Natural killer cell (primary cell): ENCODE measurements at places on chromosomes 12 and 14.

DNA sequence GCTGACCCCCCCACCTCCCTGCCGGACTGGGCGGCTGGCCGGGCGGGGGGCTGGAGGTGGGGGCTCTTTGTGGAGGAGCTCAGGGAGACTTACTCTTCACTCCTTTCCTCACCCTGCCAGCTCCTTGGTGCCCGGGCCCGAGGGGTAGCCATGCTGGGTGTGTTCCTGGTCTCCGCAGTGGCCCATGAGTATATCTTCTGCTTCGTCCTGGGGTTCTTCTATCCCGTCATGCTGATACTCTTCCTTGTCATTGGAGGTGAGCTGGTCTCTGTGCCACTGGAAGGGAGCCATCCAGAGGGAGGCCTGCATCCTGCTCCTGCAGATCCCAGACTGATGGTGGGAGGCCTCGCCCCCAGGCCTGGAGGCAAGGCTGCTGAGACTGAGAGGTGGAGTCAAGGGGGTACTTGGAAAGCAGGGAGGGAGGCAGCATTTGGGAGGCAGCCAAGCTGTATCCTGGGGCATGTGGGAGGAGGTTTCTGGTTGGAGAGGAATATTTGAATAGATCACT, 19.7 kb downstream of the SOAT2 start:
- H3K27ac ChIP-seq = no peak overlapping the region
- no peaks in the 10 kb centered on the region for H3K27me3 ChIP-seq
- DNase-seq = no peak
- H3K4me1 ChIP-seq = no peaks in the 10 kb centered on the region
- no peak overlapping the region for H3K4me3 ChIP-seq

DNA sequence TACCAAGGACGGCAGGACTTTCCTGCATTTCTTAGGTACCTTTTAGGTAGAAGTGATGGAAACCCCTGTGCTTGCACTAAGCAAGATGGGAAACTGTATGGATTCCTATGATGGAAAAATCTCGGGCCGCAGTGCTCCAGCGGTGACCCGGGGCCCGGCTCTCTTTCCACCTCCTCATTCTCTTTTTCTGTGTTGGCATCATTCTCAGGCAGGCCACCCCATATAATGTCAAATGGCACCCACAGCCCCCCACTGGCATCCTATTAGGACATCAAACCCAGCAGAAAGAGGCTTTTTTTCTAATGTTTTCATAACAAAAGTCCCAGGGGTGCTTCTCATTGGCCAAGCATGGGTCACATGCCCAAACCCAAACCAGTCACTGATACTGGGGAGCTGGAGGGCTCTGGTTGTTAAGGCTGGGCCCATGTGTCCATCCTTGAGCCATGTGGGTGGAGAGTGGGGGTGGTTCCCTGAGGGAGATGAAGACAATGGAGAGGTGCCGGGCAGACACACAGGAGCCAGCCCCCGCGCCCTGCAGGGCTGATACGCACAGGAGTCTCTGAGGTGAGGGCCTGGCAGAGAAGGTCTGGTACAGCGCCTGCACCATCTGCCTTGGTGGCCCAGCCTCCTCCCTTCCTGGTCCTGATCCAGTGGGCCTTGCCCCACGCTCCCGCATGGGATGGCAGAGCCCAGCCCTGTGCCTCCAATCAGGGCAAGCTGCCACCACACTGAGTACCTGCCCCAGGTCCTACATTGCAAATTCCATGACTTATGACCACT, 142.1 kb downstream of the CALM1 start:
- H3K27me3 ChIP-seq = no peaks in the 10 kb centered on the region
- DNase-seq = no peak
- no peak overlapping the region for H3K27ac ChIP-seq
- peaks cover 8% of the 10 kb centered on the region for H3K4me1 ChIP-seq
- no peak overlapping the region for H3K4me3 ChIP-seq

DNA sequence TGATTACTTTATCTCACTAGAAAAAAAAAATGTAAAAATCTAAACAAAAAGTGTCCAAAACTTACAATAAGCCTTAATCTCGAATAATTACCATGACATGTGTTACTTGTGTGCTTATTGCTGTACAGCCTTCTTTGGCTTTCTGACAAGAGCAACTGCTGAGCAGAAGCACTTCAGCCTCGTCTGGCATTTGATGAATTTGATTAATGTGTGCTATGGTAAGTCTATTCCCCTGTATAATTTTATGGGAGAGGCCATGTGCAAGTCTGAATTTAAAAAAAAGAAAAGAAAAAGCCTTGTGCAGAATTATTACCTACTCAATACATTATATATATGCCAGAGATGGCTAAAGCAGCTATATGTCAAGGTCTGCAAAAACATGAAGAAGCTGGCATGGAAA, 113.9 kb downstream of the AEBP2 start:
- H3K4me3 ChIP-seq = no peak overlapping the region
- peaks cover 4% of the 10 kb centered on the region for H3K36me3 ChIP-seq
- H3K27me3 ChIP-seq = no peaks in the 10 kb centered on the region

- no peak overlapping the region for H3K4me3 ChIP-seq
- H3K36me3 ChIP-seq = no peaks in the 10 kb centered on the region
- H3K4me1 ChIP-seq = no peaks in the 10 kb centered on the region
- no peaks in the 10 kb centered on the region for H3K27me3 ChIP-seq
- no peak for DNase-seq
These were observed 197.7 kb downstream of the BCAT1 start for GRCh38 chr12:24751181-24751580.

DNA sequence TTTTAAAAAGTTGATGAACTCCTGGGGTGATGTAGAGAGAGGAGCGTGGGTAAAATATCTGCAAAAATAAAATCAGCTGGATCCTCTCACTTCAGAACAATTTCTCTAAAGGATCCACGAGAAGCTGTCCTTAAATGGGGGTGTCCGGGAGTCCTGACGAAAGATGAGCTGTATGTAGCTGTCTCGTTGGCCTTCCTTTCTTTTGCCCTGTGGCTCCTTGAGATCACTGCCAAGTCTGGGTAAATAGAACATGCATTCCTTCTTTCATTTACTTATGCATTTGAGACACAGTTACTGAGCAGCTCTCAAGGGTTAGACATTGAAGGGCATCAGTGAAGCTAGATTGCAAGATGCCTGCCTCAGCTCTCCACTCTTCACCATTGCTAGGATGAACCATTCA, 35.2 kb upstream of the TXNRD1 start:
- DNase-seq = no peak
- no peaks in the 10 kb centered on the region for H3K4me1 ChIP-seq
- no peaks in the 10 kb centered on the region for H3K27me3 ChIP-seq
- no peaks in the 10 kb centered on the region for H3K36me3 ChIP-seq
- no peak overlapping the region for H3K4me3 ChIP-seq

- H3K27me3 ChIP-seq = no peaks in the 10 kb centered on the region
- H3K27ac ChIP-seq = no peak overlapping the region
- H3K4me1 ChIP-seq = no peaks in the 10 kb centered on the region
- no peak for DNase-seq
These were observed 82.7 kb downstream of the ADCK1 start for GRCh38 chr14:77882636-77883035.

DNA sequence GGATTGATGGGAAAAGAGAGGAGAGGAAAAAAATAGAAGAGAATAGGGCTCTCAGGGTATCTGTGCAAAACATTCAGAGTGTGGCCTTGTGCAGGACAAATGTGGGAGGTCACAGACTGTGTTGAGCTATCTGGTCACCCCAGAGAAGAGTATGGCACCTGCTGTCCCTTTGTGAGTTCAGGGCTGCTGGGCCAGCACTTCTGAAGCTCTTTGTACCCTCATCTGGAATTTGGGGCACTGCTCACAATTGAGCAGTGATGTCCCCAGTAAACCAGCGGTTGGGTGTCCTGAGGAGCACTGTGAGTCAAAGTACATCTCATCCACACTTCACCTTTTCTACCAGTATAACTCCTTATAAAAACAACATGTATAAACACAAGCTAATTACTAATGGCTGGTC, 2.6 kb upstream of the KRT81 start:
- DNase-seq = no peak
- H3K4me1 ChIP-seq = peaks cover 8% of the 10 kb centered on the region
- no peaks in the 10 kb centered on the region for H3K36me3 ChIP-seq
- H3K27ac ChIP-seq = no peak overlapping the region
- H3K27me3 ChIP-seq = no peaks in the 10 kb centered on the region

DNA sequence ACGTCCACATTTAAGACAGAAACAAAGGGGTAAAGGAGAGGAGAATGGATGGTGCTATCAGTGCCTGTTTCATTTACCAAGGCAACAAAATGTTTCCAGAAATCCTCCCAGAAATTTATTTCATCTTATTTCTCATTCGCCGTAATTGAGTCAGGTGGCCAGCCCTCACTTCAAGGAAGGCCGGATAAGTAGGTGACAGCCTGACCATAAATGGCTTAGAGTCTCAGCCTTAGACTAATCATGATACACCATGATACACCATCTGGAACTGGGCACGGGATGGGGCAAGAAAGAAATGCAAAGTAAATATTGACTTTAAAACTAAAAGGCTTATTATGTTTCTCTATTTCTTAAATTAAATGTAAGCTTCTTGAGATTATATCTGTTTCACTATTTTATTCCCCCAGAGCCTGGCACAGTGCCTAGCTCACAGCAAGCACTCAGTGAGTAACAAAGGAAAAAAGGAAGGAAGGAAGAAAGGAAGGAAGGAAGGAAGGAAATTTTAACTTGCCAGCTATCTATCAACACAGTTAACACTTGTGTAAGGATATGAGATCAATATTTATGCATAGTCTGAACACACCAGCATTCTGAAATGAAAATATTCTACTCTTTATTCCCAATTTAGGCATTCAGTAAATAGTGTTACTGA, 106.1 kb upstream of the FSCB start:
- no peaks in the 10 kb centered on the region for H3K27me3 ChIP-seq
- no peak overlapping the region for H3K27ac ChIP-seq
- no peaks in the 10 kb centered on the region for H3K36me3 ChIP-seq
- no peak overlapping the region for H3K4me3 ChIP-seq
- H3K4me1 ChIP-seq = no peaks in the 10 kb centered on the region
- DNase-seq = no peak

GRCh38 chr12:85156569-85156968, 120.4 kb downstream of the LRRIQ1 start:
- H3K27ac ChIP-seq = no peak overlapping the region
- H3K4me1 ChIP-seq = no peaks in the 10 kb centered on the region
- no peak for DNase-seq
- H3K27me3 ChIP-seq = no peaks in the 10 kb centered on the region
- H3K36me3 ChIP-seq = no peaks in the 10 kb centered on the region
- H3K4me3 ChIP-seq = no peak overlapping the region

GRCh38 chr12:18443768-18444437, 182.6 kb downstream of the PIK3C2G start:
- no peaks in the 10 kb centered on the region for H3K27me3 ChIP-seq
- no peak for DNase-seq
- H3K4me1 ChIP-seq = no peaks in the 10 kb centered on the region
- no peak overlapping the region for H3K4me3 ChIP-seq

- no peaks in the 10 kb centered on the region for H3K27me3 ChIP-seq
- H3K4me3 ChIP-seq = no peak overlapping the region
- no peak overlapping the region for H3K27ac ChIP-seq
- DNase-seq = no peak
These were observed 119.3 kb downstream of the BEGAIN start for GRCh38 chr14:100467939-100468338.

- H3K4me1 ChIP-seq = no peaks in the 10 kb centered on the region
- DNase-seq = no peak
- H3K4me3 ChIP-seq = no peak overlapping the region
- H3K36me3 ChIP-seq = no peaks in the 10 kb centered on the region
These were observed 94.3 kb downstream of the FUT8 start for GRCh38 chr14:65506801-65507200.

DNA sequence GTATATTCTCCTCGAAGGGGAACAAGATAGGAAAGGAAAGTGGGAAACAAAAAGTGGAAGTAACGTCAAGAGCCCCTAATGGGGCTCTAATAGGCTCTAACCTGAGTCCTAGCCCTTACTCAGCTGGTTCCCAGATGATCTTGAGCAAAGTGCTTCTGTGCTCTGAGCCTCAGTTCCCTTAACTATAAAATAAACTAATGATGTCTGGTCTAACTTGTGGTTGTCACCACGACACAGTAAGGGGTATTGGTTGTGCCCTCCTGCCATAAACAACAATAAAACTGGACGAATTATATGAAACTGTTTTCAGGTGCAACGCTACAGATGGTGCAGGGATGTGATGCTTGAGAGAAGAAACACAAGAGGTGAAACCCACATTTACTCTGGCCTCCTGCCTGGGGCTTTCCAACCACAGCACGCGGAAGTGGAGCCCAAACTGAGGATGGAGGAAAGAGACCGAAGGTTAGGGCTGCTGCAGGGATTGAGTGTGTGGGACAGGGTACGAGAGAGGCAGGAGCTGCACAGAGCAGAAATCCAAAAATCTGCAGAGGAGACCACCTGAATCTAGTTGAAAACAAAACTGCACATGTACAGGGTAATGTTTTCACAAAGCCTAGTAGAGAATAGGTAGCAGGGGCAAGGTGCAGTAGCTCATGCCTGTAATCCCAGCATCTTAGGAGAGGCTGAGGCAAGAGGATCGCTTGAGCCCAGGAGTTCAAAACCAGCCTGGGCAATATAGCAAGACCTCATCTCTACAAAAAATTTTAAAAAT, 45.6 kb upstream of the BCL2L14 start:
- H3K4me3 ChIP-seq = no peak overlapping the region
- DNase-seq = no peak
- H3K27me3 ChIP-seq = no peaks in the 10 kb centered on the region

DNA sequence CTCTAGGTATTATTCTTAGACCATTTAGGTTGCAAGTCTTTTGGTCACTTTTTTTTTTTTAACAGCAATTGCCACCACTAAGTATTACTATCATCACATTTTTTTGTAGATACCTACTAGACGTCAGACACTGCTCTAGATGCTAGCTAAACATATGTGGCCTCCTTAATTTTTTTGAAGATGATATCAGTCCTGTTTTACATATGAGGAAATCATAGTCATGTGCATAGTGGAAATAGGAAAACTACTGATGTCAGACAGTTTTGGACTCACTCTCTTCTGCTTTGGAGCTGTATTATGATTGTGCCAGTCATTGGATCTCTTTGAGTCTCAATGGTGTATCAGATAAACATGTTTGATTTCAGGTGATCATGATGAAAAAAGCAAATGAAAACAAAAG, 304.3 kb downstream of the DIO2 start:
- no peak for DNase-seq
- H3K4me1 ChIP-seq = no peaks in the 10 kb centered on the region
- H3K36me3 ChIP-seq = no peaks in the 10 kb centered on the region
- no peak overlapping the region for H3K27ac ChIP-seq
- no peaks in the 10 kb centered on the region for H3K27me3 ChIP-seq
- no peak overlapping the region for H3K4me3 ChIP-seq
